ENCODE measurements at places on chromosomes 2 and 18.

DNA sequence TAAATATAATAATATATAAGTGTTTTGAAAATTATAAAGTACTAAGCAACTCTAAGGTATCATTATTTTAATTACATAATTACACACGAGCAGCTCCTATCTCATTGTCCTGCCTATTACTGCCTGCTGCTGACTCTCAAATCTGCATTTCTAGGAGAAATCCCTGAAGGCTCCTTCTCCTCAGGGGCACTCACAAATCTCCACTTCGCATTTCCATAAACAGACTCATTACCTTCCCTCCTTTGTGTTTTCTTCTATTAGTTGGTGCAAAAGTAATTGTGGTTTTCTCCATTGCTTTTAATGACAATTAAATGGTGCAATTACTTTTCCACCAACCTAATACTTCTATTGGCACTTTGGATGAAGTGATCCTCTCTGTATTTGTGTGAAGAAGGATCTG lies 135.0 kb upstream of the HNMT start:
- no peak for DNase-seq

- no peak for DNase-seq
Measured at GRCh38 chr2:21891191-21891590, 767.4 kb downstream of the TDRD15 start.

DNA sequence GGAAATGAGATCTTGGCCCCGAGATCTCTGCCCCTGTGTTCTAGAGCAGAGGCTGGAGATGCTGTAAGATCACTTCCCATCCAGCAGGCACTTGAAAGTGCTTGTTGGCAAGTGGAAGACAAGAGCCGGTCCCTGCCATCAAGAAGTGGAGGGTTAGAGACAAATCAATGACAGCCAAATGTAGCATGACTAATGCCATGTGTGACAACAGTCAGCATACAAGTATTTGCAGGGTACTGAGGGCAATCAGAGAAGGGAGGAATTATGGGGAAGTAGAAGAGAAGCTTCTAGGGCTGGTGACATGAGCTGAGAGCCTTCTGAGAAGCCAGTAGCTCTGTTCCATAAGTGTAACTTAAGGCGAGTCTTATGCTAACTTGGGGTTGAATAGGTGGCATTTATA lies 58.6 kb downstream of the TMEM17 start:
- no peak for DNase-seq

- DNase-seq, result no peak
Measured at GRCh38 chr2:233131936-233132720, 72.0 kb downstream of the INPP5D start.

DNA sequence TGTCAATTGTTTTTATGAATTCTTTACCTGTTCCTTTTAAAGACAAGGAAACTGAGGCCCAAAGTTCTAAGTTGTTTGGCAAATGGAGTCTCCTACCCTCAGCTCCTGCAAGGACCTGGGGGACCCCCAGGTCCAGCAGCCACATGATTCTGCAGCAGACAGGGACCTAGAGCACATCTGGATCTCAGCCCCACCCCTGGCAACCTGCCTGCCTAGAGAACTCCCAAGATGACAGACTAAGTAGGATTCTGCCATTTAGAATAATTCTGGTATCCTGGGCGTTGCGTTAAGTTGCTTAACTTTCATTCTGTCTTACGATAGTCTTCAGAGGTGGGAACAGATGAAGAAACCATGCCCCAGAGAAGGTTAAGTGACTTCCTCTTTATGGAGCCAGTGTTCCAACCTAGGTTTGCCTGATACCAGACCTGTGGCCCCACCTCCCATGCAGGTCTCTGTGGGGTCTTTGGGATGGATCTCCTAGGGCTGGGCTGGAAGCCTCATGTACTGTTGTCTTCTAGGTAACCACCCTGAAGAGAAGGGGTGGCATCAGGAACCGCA lies 5.6 kb upstream of the CENPA start:
- no peak for DNase-seq

DNA sequence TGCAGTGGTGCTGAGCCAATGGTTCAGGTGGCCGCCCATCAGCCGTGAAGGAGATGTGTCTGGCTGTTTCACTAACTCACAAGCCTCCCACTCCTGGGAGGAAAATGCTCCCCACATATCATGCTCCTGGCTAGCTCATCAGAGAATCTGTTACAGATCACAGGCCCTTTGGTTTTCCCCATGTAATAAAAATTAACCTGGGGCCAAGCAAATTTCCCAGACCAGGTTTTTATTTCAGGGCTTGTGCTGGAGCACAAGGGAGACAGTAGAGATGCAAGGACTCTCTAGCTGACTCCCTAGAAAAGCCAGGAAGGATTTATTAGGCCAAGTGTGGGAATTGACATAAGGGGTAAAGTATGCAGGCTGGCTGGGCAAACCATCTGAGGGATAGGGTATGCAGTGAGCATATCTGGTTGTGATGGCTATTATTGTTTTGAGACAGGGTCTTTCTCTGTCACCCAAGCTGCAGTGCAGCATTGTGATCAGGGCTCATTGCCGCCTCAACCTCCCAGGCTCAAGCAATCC lies 40.6 kb upstream of the CCBE1 start:
- DNase-seq, result no peak

GRCh38 chr2:215949991-215950404 lies 63.4 kb downstream of the MREG start:
- no peak for DNase-seq

DNA sequence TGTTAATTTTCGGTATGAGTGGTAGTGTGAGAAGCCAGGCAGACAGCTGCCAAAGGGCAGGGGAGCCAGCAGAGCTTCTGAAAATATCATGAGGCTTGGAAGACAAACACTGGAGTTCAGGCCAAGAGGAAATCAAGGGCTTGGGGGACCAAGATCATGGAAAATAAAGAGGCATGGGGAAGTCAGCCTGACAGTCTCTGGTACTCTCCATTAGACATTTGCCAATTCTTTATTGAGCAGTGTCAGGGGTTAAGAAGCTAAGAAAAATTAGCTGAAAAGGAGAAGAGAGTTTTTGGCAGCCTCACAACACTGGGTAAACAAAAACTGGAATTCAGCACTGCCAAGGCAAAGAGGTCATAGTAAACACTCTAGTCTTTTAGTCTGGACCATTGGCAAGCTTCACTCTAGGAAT lies 612.7 kb downstream of the EPHA4 start:
- DNase-seq, result no peak

DNA sequence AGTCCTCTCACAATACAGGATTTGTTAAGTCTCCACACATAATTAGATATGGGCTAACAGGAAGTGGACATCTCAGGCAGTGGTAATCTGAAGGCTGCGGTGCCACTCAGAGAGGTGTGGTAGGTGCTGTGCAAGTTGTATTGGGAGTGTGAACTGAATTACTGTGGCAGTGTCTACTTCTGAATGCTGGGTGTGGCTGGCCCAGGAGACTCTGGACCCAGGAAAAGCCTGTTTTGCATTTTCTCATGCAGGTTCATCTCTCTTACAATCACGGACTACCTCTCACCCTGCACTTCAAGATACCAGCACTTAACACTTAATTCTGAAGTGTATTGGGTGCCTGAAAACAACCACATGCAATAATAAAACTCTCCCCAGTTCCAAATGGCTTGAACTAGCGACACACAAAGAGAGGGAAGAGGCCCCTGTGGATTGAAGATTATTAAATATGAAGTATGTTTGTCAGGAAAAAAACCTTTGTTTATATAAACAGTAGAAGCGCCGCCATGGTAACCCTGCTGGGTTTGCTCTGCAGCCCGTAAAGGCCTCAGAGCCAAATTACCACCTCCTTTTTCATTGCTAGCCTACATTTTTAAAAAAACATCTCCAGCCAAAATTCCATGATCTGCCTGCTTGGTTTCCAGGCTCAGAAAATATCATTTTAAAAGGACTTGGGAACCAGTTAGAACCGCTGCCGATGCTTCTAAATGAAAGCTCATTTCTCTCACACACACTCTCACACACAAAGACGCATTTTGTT lies 77.5 kb downstream of the GFPT1 start:
- DNase-seq, result no peak

- DNase-seq, result peak; percentile 71
Measured at GRCh38 chr2:127064642-127065250, 42.2 kb downstream of the BIN1 start.

- no peak for DNase-seq
Measured at GRCh38 chr2:95313296-95314131, 16.4 kb downstream of the KCNIP3 start.

DNA sequence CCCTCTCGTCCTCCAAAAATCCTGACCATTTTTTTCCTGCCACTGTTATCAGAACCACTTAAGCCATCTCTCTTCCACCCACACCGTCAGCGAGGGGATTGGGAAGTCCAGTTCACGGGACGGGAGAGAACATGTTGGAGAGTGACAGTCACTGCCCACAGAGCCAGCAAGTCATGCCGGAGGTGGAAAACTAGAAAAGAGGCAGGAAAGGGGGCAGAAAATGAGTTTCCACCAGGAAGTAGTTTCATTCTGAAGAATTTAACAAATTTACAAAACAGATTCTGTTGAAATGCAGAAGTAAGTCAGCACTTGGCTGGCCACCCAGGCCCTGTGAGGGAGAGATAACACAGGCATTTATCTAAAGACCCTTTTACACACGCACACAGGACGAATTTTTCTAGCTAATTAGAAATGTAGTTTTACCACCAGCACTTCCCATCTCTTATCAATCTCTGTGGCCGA lies 431.3 kb downstream of the TSN start:
- DNase-seq, result no peak

GRCh38 chr2:42101206-42102023 lies 53.6 kb downstream of the PKDCC start:
- DNase-seq, result no peak

DNA sequence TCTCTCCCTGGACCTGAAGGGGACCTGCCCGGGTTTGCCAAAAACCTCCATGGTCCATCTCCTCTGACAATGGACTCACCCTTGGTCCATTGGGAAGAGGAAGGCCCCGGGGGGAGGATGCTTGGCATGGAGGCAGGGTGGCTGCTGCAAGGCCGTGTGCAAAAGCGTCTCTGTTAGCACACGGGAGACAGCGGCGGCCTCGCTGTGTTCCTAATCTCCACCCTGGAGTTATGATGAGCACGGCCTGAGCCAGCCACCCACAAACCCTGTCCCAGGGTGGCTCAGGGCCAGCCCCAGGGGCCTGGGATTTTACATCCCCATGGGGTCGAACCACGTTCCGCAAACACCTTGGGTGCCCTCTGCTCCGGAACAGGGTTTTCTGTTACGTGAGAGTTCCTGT lies 35.8 kb downstream of the AQP12A start:
- DNase-seq, result no peak

DNA sequence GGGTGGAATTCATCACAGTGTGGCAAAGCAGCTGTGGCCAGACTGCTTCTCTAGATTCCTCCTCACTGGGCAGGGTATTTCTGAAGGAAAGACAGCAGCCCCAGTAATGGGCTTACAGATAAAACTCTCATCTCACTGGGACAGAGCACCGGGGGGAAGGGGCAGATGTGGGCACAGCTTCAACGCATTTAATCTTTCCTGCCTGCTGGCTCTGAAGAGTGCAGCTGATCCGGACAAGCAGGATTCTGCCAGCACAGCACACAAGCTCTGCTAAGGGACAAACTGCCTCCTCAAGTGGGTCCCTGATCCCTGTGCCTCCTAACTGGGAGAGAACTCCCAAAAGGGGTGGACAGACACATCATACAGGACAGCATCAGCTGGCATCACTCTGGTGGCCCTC lies 779.9 kb upstream of the CNTNAP5 start:
- DNase-seq, result no peak

GRCh38 chr2:241009601-241010530 lies 11.4 kb downstream of the SNED1 start:
- DNase-seq, result no peak

DNA sequence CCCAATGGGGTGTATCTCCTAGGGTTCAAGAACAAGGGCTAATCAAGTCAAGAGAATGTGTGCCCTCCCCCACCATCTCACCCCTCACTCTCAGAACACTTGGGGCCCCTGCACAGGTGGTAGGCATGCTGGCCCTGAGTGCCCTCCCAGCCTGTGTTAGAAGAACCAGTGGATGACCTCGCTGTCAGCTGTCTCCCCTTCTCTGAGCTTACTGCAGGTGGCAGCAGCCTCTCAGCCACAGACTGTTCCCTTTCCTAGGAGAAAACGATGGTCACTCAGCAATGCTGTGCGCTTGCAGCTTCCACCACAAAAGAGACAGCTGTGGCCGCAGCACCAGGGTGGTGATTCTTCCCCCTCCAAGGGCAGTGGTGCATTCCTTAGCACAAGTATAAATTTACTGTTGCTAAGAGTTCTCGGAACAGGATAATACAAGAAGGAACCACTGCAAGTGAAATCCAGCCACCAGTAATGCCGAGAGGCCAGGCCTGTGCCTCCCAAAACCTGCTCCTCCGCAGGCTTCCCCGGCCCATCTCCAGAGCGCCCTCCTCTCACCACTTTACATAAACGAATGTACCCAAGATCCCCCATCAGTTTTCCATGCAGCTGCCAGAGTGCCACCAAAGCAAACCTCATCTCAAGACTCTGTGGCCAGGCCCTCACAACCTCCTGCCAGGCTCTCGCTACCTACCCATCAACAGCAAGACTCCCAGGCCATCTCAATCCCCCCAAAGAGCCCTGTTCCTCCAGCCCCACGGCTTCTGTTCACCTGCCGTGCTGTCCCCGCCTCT lies 935 bp upstream of the RAMP1 start:
- peak; percentile 32 for DNase-seq

- DNase-seq, result no peak
Measured at GRCh38 chr2:235765181-235765820, 271.5 kb downstream of the AGAP1 start.

- no peak for DNase-seq
Measured at GRCh38 chr18:49862656-49863385, 49.5 kb upstream of the ACAA2 start.

DNA sequence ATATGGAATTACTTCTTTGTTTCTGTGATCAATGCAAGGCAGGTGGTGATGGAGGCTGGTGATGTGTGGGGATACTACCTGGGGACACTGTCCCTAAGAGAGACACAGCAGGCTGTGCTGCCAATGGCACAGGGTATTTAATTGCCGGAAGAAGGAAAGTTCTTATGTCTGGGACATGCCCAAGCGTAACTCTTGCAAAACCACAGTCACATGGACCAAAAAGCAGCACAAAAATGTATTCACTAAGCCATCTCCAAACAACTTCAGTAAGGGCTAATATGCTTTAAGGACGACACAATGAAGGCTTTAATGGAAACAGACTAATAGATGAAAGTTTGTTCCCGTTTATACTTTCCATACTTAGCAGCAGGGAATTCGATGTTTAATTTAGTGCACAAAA lies 49.7 kb upstream of the AP1S3 start:
- no peak for DNase-seq

DNA sequence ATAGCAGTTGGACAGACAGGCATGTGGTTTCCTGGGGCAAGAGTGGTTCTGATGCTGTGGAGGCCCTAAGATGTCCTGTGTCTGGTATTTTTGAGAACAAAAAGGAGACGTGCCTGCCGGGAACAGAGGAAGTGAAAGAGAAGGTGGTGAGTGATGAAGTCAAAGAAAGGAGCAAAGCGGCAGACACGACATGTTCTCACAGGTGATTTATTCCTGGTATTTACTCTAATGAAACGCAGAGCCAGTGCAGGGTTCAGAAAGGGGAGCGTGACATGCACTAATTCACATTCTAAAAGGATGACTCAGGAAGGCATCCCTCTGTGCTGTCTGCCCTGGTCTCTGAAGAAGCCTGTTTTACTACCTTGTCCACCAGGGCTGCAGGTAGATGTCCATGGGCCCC lies 211.0 kb downstream of the KCNE4 start:
- no peak for DNase-seq

GRCh38 chr2:31270131-31270530 lies 36.2 kb downstream of the EHD3 start:
- no peak for DNase-seq
